ENCODE measurements at places on chromosomes 3 and 15. TPM values are rescaled to one million over a fixed set of nuclear protein-coding genes. Genes with fewer than 3 reads are reported as not detected.

CYP1A2 gene
- not detected for total RNA-seq

GBE1 gene
- total RNA-seq: 204 TPM

MUC20 gene
- 4.5 TPM for total RNA-seq

MYL3 gene
- total RNA-seq: not detected

SENP8 gene
- total RNA-seq: 3.8 TPM

DNA sequence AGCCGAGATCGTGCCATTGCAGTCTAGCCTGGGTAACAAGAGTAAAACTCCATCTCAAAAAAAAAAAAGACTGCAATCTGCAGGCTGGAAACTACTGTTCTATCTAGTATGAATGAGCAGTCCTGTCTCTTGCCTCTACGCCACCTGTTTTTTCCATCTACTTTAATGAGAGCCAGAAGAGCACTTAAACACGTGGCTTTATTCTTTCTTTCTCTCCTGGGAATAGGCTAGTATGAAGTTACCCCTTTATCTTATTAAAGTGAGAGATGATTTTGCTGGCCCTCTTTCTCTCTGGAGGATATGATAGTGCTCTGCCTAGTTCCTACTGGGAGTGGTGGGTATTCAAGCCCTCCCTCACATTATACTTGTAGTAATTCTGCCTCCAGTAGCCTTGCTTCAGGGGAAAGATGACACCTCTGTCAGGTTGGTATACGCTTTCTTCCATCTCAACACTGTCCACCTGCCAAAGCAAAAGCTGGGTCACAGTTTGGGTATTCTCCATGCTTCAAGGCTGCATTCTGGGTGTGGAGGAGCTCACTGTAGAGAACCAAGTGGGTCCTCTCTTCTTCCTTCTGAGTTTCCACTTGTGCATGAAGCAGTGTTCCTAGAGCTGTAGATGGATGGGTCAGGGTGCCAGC, 17.8 kb downstream of the MAPKBP1 start:
- no peak for DNase-seq

GRCh38 chr3:156174229-156174847, 54.0 kb downstream of the KCNAB1 start:
- peak; percentile 85 for DNase-seq

DNA sequence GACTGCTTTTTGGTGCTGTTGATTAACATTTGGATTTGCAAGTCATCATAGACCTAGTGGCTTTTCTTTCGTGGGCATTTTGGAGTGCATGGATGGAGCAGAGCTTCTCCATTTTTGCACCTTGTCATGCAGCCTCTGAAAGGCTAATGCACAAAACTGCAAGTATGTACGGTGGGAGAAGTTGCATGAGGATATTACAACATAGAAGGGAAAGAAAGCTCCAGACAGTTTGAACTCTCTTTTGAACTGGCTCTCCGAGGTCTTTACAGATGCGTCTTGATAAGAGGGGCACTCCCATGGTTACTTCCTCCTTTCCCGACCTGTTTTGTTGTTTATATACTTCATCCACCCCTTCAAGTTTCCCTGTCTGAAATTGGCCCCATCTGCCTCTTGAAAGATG, 147.1 kb upstream of the GBE1 start:
- DNase-seq: no peak

Measured in fibroblast of the aortic adventitia (primary cell).